T-helper 22 cell (primary cell): ENCODE measurements at places on chromosomes 4 and X.

- DNase-seq: no peak
Measured at GRCh38 chr4:103011378-103012025, 8.0 kb downstream of the SLC9B1 start.

DNA sequence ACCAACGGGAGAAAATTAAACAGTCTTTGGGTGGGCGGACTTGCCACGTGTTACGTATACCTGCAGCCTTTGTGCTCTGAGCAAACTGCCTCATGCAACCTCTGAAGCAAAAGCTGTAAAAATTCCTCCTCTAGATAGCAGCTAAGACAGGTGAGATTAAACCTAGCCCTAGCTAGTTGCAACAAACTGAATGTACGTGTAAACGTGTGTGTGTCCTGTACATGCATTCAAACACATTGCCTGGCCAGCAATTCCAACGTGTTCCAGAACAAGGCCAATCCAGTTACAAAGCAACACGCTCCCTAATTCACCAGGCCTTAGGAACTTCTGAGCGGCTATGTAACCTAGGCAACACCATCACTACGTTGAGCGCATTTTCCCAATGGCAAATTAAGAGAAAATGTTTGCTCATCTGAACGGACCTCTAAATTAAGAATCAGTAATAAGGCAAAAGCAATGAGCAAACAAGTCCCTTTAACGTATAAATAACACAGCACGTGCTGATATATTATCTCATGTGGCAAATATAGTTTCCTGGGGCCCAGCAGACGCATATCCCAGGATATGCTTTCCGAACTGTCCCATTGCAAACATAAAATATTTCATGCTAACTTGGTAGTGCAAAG is 792 bp downstream of the PPID start:
- DNase-seq: no peak

DNA sequence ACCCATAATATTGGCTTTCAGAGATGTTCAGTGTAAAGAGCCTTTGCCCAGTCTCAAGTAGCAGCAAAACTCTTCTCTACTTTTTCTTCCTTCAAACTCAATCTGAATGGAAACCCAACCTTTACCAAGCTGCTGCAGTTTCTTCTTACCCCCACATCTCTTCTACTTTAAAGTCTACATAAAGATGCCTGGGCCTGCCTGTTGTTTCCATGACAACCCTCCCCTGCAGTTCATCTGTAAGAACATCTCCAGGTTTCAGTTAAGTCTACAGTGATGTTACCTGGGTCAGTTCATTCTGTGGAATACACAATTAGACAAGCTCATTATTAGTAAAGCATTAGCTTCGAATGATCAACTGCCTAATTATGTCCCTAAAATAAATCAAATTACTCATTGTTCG is 81.4 kb downstream of the SPANXN3 start:
- DNase-seq: no peak

DNA sequence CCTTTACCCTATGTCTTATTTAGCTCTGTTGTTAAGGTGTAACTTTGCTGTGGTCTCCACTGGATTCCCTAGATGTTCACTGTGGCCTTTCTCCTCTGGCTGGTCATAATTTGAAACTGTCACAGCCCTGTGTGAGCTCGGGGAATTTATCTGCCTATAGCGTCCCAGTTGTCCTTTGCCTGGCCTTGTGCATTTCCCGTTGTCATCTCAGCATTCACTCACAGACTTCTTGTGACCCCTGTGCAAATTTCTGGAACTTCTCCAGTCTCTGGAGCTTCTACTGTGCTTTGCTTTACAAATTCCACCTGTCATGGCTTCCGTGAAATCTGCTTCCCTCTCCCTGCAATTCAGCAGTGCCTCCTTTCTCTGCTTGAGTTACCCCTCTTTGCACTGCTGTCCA is 106.7 kb downstream of the WWC2 start:
- no peak for DNase-seq

- DNase-seq: no peak
Measured at GRCh38 chrX:151815398-151815797, 80.9 kb downstream of the CNGA2 start.

DNA sequence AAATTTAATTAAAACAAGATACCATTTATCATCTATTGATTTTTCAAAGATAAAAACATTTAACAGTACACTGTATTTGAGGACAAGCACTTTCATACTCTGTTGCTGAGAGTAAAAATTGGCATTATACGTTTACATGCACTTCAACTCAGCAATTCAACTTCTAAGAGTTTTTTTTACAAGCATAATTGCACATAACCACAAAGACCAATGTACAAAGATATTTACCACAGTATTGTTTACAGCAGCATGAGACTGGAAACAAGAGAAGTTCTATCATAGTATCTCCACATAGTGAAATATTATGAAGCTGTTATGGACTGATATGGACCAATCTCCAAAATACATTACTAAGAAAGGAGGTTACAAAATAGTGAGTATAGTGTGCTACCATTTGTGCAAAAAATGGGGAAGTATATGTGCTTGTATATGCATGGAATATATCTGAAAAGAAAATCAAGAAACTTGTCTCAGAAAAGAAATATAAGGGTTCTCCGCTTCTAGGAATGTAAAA is 10.9 kb downstream of the GAB3 start:
- DNase-seq: no peak

GRCh38 chrX:78104447-78105176 is 564 bp downstream of the PGK1 start:
- peak; percentile 21 for DNase-seq

- no peak for DNase-seq
Measured at GRCh38 chrX:121782976-121783375, 735.6 kb downstream of the GLUD2 start.

DNA sequence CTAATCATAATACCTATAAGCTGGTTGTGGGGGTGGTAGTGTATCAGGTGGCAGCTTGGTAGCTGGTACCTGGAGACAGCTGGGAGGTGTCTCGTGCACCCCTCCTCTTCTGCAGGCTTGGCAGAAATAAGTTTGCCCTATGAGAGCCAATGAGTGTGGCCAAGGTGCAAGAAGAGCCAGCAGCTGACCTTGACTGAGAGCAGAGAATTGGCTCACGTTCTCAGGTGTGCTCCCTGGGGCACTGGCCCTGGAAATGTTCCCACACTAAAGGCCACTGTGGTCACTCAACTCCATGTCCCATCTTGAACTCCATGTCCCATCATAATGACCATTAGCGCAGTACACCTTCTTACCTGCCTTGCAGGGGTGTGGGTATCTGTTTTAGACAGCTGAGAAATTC is 13.4 kb downstream of the TRMT44 start:
- no peak for DNase-seq

GRCh38 chrX:57282568-57282967 is 3.9 kb upstream of the FAAH2 start:
- DNase-seq: no peak

DNA sequence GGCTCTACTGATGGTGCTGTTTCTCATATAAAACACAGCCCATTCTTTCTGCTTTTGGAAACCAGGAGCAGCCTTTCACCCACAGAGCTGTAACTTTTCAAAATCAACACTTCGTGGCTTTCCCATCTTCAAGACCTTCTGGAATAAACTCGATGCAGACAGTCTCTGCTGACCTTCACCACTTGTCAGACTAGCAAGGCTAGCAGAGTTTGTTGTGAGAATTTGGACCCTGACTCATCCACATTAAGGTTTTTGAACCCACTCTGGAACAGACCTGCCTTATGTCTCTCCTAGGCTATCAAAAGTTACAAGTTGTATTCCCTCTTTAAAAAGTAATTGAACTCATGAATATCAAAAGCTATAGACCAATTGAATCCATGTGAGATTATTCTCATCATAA is 88.6 kb downstream of the MAML3 start:
- no peak for DNase-seq

DNA sequence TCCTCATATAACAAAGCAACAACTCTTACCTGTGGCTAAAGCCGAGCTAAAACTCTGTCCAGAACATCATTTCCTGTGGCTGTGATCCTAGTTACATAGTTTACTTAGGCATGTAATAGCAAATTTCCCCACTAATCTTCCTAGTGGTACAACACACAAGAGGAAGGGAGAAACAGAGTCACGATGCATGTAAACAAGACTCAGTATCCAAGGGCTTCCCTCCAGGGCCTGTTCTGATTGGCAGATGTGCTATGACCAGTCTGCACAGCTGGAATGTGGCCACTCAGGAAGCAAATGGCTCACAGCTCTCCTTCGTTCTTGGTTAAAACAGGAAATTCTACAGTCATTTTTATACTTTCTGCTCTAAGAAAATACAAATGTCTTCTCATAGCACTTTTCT is 49.2 kb upstream of the PRSS48 start:
- no peak for DNase-seq

- no peak for DNase-seq
Measured at GRCh38 chr4:120481756-120482155, 415.1 kb upstream of the MAD2L1 start.

DNA sequence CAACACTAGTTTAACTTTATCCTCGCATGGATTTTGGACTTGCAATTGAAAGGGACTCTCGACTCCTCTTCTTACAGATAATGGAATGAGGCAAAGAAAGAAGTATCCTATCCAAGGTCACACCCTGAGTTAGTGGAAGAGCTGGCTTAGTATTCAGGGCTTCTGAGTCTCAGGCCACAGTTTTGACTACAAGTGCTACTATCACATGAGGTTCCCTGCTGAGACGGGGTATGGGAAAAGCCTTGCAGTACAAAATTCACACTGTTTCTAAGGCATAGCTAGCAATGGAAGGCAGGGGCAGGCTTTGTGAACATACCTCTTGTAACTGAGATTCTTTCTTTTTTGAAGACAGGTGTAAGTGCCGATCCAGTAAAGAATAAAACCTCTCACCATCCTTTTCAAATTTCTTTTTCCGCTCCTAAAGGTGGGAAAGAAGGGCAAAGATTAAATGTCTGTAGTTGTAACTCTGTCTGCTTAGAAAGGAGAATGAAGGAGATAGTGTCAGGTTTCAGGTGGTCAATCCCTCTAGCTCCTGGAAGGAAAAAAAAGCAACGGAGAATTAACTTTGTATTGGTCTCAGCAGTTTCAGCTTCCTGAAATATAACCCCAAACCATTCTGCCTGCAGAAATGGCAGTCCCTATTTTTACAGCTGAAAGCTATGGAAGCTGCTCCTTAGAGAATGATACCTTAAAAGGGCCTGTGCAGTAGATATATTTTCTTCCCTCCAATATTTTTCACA is 199.0 kb downstream of the OPHN1 start:
- DNase-seq: no peak

GRCh38 chr4:126354784-126355183 is 1040.0 kb downstream of the FAT4 start:
- DNase-seq: no peak

DNA sequence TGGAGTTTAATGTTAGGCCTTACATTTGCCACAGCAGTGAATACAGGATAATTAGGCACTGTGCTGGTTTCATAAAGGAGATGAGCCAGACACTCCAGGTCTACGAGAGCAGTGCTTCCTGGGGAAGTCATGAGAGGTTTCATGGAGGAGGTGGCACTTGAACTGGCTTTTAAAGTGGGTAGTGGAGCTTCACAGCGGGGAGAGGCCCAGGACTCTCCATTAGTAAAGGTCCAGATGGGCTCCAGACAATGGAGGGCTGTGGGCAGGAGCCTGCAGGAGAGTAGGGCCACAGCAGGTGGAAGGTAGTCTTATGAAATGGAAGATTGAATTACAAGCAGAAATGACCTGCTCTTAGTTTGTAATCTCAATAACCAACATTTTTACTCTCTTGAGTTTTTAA is 29.0 kb downstream of the CLDN22 start:
- no peak for DNase-seq

- DNase-seq: no peak
Measured at GRCh38 chrX:150185766-150186165, 177.4 kb upstream of the MAMLD1 start.

DNA sequence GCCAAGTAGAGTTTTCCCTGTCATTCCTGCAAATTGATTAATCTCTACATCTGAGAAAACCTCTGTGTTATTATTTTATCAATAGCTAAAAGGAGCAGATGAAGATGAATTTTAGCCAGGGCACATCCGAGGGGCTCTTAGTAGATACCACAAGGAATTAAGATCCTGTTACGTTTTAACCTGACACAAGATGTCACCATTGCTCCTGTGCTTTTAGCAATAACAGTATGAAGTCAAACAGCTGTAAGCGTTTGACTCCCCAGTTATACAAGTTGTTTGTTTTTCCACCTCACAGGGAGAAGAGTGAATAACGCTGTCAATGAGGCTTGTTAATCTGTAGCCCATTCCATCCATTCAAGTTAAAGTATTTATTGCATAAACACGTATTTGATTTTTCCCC is 76.0 kb upstream of the AP1S2 start:
- no peak for DNase-seq

DNA sequence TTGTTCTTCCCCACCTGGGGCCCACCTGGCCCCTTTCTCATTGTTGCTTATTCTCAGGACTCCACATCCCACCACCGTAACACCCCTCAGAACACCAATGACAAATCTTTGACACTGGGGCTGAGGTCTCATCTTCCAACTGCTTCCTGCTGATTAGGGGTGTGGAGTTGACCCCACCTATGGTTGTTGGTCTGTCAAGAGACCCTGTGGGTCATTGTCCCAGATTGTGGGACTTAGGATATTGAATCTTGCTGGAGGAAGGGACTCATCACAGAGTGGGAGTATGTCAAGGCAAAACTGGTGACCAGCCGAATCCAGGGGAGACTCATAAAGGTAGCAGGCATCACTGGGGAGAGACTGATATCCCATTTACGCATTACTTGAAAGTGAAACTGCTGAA is 140.2 kb upstream of the PLAC1 start:
- no peak for DNase-seq

DNA sequence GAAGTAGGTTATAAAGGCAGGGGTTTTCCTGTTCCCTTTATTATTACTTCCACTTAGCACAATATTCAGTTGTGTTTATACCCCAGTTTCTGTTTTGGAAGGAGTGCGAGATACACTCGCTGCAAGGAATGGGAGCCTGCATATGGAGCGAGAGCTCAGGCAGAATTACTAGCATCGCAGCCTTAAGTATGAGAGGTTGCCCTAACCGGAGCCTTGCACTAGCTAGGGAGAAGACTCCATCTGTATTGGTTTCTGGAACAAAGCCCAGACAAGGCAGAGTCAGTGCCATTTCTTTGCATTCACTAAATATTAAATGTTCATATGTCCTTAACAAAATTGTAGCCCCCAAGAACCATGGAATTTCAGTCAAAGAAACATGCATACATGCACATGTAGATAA is 6.2 kb upstream of the DCTD start:
- DNase-seq: no peak

DNA sequence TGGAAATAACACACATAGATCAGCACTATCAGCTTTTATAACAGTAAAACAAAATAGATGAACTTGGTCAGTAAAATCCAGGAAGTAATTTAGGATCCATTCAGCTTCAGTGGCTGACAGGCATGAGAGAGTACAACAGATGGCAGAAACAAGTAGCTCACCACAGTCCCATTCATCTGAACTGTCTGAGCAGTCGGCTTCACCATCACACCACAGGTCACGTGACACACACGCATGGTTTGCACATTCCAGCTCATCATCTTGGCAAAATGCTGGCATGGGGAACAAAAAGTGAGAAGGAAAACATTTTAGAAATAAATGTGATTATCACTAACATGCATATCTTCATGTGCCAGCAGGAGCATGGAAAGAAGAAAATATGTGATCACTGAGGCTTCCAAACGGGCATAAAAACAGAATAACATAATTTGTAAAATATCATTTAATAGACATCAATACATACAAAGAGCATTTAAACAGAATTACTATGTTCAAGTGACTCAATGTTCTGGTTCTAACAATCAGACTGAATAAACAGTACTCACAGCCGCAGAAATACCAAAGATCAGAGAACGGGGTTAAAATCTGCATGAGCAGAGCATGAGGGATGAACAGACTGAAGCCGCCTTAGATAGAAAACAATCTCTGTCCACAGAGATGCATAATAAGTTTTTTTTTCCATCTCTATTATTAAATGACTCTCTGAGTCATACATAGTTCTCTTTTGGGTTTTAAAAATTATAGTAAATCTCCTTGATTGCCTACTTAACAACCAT is 158.1 kb downstream of the ATP10D start:
- no peak for DNase-seq
